ENCODE measurements at places on chromosomes 7 and 10.

- DNase-seq: no peak
Measured at GRCh38 chr7:129657363-129657762, 45.8 kb downstream of the NRF1 start.

GRCh38 chr10:17470246-17470645, 15.9 kb upstream of the ST8SIA6 start:
- no peak for DNase-seq

- no peak for DNase-seq
Measured at GRCh38 chr7:10156972-10157371, 816.7 kb upstream of the PHF14 start.

- DNase-seq: peak; percentile 68
Measured at GRCh38 chr7:2522780-2523433, 3.3 kb downstream of the LFNG start.

DNA sequence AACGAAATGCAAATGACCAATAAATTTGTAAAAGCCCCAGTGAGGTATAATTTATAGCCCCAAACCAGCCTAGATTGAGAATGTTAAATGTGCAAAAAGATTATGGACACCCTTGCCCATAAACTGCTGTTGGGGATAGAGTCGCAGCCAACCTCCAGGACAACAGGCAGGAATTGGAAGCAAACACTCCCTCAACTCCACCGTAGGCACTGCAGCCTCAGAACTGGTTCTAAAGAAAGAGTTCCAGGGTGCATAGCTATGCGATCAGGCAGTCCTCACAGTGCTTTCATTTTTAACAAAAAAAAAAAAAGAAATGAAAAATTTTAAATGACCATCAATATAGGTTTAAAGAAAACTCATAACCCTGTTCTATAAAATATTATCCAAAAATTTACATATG, 86.2 kb downstream of the CXCL12 start:
- DNase-seq: no peak

GRCh38 chr7:151631570-151631952, 111.9 kb upstream of the RHEB start:
- peak; percentile 62 for DNase-seq

DNA sequence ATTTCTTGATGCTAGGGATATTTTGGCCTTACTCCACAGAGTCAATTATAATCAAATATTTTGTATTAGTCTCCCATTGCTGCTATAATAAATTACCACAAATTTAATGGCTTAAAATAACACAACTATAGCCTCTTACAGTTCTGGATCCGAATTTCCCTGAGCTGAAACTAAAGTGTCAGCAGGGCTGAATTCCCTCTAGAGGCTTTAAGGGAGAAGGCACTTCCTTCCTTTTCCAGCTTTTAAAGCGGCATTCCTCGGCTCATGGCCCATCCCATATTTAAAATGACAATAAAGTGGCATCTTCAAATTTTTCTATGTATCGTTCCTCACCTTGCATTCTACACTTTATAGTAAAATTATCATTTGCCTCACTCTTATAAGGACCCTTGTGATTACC, 421.4 kb upstream of the ZWINT start:
- no peak for DNase-seq

DNA sequence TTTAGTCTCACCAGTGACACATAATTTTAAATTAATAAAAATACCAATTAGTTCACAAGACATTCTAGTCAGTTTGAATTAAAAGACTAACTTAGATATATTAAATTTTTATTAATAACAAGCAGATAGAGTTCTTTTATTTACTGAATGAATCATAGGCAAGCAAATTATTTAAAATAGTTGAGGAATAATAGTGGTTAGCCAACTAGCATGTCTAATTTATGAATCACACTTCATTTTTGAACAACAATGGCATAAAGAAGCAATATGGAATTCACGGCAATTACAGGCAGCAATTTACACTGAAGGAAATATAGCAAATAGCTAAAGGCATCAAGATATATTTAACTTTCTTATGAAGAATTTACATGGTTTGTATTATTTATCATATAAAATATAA, 187.0 kb upstream of the SLC26A5 start:
- DNase-seq: no peak

DNA sequence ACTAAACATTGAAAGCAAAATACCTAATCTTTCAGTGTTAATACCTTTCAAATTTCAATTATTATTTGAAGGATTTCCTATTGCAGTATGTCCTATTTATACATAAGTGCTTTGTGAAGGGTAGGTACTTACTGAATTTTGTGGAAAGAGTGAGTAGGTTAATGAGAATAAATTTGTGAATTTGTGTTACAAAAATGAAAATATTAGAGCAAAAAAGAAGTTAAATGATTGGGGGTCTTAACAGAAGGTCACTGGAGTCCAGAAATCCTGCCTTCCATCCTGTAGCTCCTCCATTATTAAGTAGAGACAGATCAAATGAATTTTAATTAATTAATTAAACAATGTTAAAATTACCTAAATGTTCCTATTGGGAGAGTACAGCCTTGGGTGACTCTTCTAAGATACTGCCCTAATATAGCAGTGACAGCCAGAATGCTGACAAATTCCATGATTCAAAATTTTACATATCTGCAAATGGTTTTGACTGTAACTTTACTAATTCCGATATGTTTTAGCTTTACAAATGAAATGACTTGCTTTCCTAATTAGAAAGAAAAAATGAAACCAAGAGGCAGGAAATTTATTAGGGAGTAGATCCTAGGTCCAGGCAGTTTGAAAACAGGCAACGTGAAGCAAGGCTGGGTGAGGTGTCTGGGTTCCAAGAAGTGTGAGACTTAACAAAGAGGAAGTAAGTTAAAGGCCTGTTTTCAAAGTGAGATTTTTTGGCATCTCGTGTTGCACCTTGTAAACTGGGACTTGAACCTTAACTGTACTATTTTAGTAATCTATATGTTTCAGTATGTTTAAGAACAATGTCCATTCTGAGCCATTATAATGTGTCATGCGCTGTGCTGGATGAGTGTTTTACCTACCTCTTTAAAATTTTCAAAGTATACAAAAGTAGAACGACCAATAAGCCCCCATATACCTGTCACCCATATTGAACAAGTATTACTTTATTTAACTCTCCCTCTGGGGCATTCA, 1.5 kb downstream of the PIK3CG start:
- DNase-seq: no peak

- DNase-seq: no peak
Measured at GRCh38 chr7:107744345-107744750, 406 bp downstream of the CBLL1 start.

GRCh38 chr7:727806-728460, 852 bp upstream of the PRKAR1B start:
- no peak for DNase-seq

GRCh38 chr10:103668351-103669242, 175.1 kb downstream of the NEURL1 start:
- no peak for DNase-seq

DNA sequence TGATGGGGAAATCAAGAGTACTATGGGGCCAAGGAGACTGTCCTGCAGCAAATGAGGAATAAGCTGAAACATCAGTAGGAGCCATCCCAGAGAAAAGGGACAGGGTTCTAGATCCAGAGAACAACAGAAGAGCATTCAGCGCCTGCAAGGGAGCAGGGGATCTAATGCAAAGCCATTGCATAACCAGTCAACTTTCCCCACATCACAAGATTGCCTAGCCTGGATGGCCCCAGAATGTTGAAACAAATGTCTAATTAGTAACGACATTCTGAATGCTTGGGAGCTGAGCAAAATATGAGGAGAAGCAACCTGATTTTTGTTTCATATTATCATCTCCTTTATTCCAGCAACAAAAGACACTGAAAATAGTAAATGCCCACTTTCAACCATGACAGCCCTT, 2.7 kb upstream of the MPP7 start:
- DNase-seq: no peak

DNA sequence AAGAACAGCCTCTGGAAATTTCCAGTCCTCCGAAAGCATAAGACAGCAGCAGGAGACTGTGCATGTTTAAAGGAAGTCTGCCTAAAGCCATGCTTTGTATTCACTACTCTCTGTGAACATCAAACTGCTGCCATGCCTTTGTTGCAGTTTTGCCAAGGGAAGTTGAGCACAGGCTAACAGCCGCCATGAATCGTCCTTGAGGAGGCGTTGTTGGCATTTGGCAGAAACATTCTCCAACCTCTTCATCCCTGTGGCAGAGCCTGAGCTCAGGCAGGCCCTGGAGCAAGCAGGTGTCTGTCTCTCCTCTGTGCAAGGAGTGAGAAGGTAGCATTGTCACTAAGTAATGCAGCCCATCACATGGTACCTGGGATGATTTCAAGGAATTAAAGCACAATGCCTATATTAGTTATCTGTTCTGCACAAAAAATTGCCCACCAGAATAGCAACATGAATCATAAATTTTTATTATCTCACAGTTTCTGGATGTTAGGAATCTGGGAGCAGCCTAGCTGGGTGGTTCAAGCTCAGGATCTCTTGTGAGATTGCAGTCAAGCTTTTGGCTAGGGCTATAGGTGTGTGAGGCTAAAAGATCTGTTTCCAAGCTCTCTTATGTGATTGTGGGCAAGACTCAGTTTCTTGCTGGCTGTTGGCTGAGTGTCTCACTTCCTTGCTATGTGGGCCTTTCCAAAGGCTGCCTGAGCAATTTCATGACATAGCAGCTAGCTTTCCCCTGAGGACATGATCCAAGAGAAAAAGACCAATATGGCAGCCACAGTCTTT, 46.5 kb upstream of the KIAA1217 start:
- no peak for DNase-seq

DNA sequence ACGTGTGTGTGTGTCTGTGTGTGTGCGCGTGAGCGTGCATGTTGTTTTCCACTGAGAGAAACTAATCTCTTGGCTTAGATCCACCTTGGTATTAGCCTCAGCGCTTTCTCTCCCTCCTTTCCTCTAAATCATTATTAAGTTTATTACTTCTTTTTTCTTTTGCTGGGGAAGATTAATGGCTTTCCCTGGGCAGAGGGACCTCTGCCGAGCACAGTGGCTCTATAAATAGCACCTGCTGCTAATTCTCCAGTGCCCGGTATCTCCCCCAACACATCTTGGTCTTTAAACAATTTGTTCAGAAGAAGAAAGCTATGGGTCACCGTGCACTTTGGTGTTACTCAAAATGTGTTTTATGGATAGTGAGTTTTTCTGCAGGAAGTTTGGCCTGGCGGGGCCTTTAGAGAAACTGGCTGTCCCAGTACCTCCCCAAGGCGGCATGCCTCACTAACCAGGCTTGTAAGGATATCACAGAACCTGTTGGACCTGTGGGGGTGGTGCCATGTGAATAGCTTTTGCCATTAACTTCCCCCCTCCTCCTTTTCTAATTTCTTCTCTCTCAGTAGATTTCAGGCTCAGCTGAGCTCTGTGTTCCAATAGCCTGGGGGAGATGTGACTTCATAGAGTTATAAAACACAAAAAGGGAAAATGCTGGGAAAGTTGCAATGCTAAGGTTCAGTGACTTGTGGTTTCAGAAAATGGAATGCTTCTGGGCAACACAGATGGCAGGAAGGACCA, 70.1 kb upstream of the RAB11FIP2 start:
- no peak for DNase-seq

GRCh38 chr10:68080853-68081431, 5.9 kb upstream of the HERC4 start:
- no peak for DNase-seq

GRCh38 chr10:6936931-6937330, 356.9 kb upstream of the PRKCQ start:
- no peak for DNase-seq

- DNase-seq: no peak
Measured at GRCh38 chr10:29430101-29430500, 141.2 kb downstream of the LYZL1 start.
